ENCODE measurements at places on chromosomes 3 and 15. TPM values are rescaled to one million over a fixed set of nuclear protein-coding genes. Genes with fewer than 3 reads are reported as not detected.

The PLSCR5 gene
- not detected for polyA plus RNA-seq

- no peak for DNase-seq
Observed at GRCh38 chr3:29512641-29513040, 231.8 kb downstream of the RBMS3 start.

GRCh38 chr3:189902230-189903186 lies 218.2 kb downstream of the P3H2 start:
- no peak for DNase-seq

The MRPL3 gene
- 159 TPM for polyA plus RNA-seq

The GOLGA8G gene
- polyA plus RNA-seq: not detected

- DNase-seq: no peak
Observed at GRCh38 chr3:19070325-19070724, 78.0 kb upstream of the KCNH8 start.

The GASK1A gene
- 2.6 TPM for polyA plus RNA-seq

The LRRC34 gene
- 9.1 TPM for polyA plus RNA-seq

- DNase-seq: no peak
Observed at GRCh38 chr15:64695561-64695992, 79.8 kb downstream of the RBPMS2 start.

DNA sequence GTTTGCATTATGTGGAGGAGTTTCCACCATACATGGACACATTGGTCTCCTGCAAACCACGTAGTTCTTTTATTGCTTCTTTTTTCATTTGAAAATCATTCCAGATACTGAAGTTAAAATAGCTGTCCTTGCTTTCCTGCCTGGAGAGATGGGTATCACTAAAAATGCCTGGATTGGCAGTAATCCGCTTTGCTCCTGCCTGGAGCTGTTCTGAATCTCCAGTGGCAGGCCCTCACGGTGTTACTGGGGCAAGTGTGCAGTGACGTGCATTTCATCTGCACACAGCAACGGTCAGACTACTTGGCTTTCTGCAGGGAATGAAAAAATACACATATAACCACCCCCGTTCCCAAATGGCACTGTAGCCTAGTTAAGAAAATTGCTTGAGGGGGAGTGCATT lies 272.9 kb downstream of the IL5RA start:
- DNase-seq: no peak

DNA sequence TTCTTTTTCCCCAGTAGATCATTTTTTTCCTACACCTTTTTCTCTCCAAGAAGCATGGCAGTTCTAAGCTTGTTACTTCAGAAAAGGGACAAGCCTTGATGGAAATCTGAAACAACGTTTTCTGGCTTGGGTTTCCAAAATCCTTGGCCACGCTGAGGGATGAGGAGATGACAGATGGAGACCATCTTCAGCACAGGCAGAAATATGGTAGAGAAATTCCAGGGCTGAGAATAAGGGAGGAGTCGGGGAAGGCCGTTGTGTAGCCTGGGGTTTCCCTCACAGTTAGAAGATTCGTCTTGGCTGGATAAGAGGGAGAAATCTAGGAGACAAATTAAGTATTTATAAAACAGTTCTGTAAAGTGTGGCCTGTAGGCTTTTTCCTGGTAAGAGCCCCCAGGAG lies 33.9 kb upstream of the STT3B start:
- no peak for DNase-seq

The P2RY12 gene
- polyA plus RNA-seq: 1.1 TPM

- DNase-seq: no peak
Observed at GRCh38 chr15:61598655-61599054, 369.6 kb upstream of the RORA start.

- DNase-seq: no peak
Observed at GRCh38 chr3:155012584-155012983, 67.5 kb upstream of the MME start.
